ENCODE measurements at places on chromosomes 5 and 9.

DNA sequence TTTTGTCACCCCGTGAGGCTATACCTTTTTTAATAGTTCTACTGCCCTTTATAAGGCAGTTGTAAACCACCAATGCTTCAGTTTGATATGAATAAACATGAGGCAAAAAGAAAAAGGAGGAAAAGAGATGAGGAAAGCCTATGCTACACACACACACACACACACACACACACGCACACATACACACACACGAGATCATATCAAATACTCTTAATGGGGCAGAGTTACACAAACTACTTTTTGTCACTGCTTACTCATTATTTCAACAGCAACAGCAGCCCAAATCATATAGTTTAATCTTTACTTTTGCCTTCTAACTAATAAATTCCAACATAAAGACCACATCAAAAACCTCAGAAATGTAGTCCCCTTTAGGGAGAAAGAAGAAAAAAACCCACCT lies 116.8 kb upstream of the PAM start:
- no peak for DNase-seq

DNA sequence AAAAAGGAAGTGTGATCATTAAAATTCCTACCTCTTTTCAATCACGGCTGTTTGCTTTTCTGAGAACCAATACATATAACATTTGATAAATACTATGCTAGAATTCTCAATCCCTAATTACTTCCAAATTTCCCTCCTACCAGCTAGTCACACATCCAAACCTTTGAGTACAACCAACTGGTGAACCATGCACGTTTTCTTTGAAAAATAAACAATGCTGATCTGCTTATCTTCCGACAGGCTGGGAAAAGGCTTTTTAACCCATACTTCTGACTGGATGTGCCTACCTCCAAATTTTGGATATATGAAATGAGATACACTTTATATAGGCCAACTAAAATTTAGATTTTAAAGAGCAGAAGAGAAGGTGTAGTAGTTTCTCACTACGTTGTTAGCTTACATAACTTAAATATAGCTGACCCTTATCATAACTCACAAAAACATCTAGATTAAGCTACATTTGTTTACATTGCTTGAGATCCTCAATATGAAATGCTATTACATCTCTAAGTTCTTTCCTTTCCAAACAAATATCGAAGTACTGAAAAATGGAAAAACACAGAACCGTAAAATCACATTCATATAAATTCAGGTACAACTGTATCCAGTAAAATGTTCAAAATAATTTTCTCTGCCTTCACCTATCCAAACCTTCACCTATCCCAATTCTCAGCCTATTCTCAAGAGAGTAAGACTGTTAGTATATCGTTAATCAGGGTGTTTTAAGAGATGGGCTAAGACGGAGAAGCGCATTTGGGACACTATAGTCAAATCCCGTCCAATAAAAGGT lies 2.1 kb downstream of the NR3C1 start:
- no peak for DNase-seq

GRCh38 chr5:83277953-83278352 lies 193.6 kb upstream of the VCAN start:
- no peak for DNase-seq

DNA sequence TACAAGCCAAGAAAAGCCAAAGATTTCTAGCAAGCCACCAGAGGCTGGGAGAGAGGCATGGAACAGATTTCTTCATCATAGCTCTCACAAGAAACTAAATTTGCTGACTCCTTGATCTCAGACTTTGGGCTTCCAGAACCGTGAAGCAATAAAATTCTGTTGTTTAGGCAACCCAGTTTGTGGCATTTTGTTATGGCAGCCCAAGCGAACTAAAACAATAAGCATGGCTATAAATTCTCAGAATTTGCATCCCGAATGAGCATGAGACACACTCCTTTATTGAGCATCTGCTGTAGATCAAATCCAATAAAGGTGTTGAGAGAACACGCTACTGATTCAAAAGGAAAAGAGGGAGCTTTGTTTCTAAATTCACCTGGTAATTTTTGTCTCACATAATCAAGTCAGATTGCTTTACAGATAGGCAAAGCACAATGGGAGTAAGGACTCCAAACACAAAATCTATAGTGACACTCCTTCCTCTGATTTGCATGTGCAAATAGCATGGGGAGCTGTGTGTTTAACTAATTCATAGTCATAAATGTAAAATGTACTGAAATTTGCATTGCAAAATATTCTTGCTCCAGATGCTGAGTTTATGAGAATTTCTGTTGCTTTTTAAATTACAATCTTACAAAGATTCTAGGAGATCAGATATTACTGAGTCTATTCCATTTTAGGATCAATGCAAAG lies 308.7 kb downstream of the MED10 start:
- DNase-seq = no peak

DNA sequence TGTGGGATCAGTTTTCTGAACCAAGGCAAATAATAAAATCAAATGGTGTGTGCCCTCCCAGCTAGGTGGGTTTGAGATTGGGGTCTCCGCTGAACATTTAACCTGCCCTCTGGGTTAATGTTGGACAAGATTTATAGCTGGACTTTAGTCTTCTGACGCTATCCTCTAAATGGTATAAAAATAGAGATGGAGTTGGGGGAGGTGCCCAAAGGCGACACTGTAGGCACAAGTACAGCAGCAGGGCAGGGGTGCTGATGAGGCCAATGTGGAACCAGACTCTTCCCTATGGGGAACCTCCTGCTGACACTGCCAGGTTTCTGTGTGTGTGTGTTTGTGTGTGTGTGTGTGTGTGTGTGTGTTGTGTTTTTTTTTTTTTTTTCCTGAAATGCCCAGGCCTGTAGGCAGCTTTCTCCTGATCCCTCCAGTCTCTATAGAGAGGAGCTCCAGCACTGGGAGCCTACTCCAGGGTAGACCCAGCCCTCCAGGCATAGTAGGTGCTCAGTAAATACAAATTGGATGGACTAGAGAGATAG lies 37.9 kb downstream of the PCDH1 start:
- no peak for DNase-seq

- DNase-seq = no peak
These were observed 75.8 kb downstream of the GTF3C4 start for GRCh38 chr9:132745756-132746709.

DNA sequence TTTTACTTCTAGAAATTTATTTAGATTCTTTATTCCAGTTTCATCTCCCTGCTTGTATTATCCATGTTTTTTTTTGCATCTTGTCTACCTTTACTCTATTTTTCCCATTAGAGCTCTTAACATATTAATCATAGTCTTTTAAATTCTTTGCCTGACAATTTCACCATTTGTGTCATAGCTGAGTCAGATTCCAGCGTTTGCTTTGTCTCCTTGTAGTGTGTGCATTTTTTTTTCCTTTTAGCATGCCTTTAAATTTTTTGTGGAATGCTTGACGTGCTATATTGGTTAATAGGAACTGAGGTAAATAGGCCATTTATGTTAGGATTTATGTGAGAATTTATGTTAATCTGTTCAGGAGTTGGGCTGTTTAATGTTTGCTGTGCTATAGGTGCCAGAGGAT lies 41.8 kb upstream of the NFIL3 start:
- no peak for DNase-seq

- no peak for DNase-seq
These were observed 17.4 kb upstream of the DMRT3 start for GRCh38 chr9:959105-959504.

- no peak for DNase-seq
These were observed 287.9 kb downstream of the SMARCA2 start for GRCh38 chr9:2303056-2303455.

DNA sequence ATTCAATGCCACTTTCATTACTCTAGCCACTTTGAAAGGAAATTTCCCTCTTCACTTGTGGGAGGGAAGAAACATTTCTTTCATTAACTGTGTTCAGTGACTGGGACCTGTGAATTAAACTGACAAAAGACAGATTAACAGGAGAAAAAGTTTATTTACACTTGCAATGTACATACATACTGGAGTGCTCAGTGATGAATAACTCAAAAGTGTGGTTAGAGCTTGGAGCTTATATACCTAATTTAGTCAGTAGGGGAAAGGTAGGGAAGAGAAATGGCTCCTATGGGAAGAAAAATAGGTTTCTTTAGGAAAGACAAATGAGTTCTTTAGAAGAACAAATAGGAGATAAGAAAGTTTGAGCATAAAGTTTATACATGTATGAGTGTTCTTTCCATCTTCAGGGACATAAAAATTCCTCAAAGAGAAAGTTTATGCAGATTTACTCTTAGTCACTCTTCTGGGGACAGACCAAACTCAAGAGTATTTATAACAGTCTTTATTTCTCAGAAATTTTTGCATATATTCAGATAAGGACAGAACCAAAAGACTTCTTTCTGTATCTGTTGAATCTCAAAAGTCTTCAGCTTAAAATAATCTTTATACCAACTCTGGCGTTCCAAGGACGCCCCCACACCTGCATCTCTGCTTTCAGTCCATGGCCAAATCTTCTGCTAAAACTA lies 120.0 kb upstream of the RAI14 start:
- no peak for DNase-seq

Data from neuronal stem cell (in vitro differentiated cells).